WTC11 (cell line): ENCODE measurements at places on chromosomes 12 and 14.

- no peak for DNase-seq
- H3K27ac ChIP-seq: peak overlapping the region; percentile 54; the same call in 1 of the 2 replicates
- no peaks in the 10 kb centered on the region; the same call in 1 of the 2 replicates for H3K27me3 ChIP-seq
- H3K36me3 ChIP-seq: 0 out of 2 replicates have a peak, but pooled peaks cover 4% of the 10 kb centered on the region
- peaks cover 23% of the 10 kb centered on the region for H3K4me1 ChIP-seq
- no peak overlapping the region for H3K4me3 ChIP-seq
Observed at GRCh38 chr14:71365361-71365760, 458.1 kb downstream of the PCNX1 start.

- peaks cover 52% of the 10 kb centered on the region for H3K36me3 ChIP-seq
- peak; percentile 79 for DNase-seq
- no peaks in the 10 kb centered on the region for H3K27me3 ChIP-seq
- H3K27ac ChIP-seq: peak overlapping the region; percentile 83
- H3K4me1 ChIP-seq: peaks cover 17% of the 10 kb centered on the region
- no peak overlapping the region for H3K4me3 ChIP-seq
Observed at GRCh38 chr12:121513464-121514183, 67.2 kb downstream of the KDM2B start.

DNA sequence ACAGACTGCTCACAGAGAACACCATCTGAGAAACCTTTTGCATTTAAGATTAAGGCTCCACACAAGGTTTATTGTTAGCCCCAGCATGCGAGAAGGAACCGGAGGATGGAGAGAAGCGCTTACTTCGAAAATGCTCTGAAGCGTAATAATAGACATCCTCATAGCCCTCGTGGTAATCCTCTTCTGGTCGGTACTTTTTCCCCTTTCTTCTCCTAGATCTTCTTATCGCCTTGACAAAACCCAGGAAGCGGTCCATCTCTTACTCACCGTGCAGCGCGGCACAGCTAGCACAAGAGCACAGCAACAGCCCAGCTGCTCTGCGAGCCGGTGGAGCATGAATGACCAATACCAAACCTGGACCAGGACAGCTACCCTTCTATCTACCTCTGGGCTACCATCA, 125.1 kb upstream of the GRIP1 start:
- H3K4me3 ChIP-seq: peak overlapping the region; percentile 48
- peaks cover 39% of the 10 kb centered on the region for H3K4me1 ChIP-seq
- H3K36me3 ChIP-seq: no peaks in the 10 kb centered on the region
- H3K27me3 ChIP-seq: peaks cover 12% of the 10 kb centered on the region
- no peak overlapping the region for H3K27ac ChIP-seq

DNA sequence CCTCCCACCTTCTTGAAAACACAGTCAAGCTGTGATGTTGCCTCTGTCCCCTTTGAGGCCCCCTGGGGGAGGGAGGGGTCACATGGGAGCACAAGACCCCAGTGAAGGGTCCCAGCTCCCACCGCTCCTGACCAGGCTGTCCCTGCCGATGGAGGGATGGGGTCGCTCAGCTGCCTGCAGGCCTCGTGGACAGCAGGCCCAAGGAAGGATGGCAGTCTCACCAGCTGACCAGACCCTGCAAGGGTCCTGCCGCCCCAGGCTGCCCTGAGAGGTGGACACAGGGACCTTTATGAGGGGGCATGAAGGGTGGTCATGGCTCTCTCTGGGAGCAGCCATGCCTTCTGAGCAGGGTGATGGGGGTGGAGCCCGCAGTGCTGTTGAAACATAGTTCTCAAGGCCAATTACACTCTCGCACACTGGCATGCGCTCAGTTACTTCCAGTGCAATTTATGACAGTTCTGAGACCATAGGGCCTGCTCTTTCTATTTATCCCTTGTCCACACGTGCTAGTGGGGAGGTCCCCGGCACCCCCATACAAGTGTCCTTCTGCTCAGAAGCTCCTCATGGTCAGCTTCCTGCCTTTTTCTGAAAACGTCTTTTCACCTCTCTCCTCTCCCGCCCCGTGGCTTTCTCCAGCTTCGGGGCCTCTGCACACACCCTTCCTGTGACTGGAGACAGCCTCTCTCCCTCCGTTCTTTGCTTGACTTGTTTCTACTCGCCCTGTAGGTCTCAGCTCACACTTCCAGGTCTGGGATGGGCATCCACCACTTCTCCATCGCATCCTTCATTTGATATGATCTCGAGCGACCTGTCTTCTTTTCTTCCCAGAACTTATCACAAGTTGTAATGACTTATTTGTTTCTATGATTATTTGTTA, 313.1 kb downstream of the ADGRD1 start:
- H3K27ac ChIP-seq: no peak overlapping the region
- H3K4me3 ChIP-seq: no peak overlapping the region
- no peaks in the 10 kb centered on the region for H3K36me3 ChIP-seq
- H3K27me3 ChIP-seq: peaks cover 2% of the 10 kb centered on the region

DNA sequence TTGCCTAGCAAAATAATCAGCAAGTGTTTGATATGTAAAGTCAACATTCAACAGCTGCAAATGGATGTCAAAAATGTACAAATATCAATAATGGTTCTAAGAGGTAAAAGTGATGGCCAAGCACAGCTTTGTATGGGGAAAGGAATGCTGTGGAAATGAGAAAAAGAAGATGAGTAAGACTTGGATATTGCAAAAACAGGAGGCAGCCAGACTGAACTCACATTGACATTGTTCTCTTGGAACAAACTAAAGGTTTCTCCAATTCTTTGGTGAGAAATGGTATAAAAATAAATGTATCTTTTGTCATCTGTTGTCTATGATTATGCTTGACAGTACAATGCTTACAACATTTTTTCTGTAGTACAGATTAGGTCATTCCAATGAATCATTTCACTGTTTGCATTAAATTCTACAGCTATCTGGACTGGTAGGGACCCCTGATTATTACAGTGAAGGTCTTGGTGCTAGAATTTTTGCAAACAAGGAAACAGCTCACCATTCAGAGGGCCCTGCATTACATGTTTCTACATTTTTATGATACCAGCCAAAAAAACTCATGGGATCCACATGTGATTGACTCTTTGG, 465.7 kb downstream of the NOVA1 start:
- no peak for DNase-seq
- H3K36me3 ChIP-seq: peaks cover 2% of the 10 kb centered on the region; the same call in 1 of the 2 replicates
- peaks cover 19% of the 10 kb centered on the region for H3K4me1 ChIP-seq
- H3K27ac ChIP-seq: no peak overlapping the region
- no peak overlapping the region for H3K4me3 ChIP-seq
- no peaks in the 10 kb centered on the region; the same call in 1 of the 2 replicates for H3K27me3 ChIP-seq

GRCh38 chr12:9685915-9686314, 16.4 kb downstream of the CLEC2D start:
- peaks cover 36% of the 10 kb centered on the region for H3K36me3 ChIP-seq
- H3K27me3 ChIP-seq: no peaks in the 10 kb centered on the region
- no peak for DNase-seq
- H3K4me3 ChIP-seq: no peak overlapping the region

DNA sequence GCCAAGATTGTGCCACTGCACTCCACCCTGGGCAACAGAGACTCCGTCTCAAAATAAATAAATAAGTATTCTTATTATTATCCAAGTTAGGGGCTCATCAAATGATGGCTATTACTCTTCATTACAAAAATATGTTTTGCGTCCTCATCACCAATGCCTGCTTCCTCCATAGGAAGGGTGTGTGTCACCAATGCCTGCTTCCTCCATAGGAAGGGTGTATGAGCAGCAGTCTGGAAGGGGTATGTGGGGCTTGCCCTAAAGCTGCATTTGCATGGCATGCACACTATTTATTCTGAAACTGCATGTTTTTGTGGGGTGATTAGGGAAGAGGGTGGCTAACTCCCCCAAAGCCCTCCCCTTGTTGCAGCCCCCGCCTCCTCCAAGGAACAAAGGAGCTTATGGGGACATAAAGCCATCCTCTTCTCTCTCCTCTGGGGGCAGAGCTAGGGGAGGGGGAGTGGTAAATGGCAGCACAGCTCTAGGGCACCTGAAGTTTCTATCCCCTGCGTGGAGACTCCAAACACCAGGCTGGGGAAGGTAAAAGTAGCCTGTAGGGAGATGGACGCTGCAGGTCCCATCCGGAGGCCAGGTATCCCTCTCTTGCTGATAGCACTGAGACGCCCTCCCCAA, 1.3 kb downstream of the CAMKK2 start:
- H3K27me3 ChIP-seq: no peaks in the 10 kb centered on the region
- no peak overlapping the region for H3K27ac ChIP-seq
- no peak for DNase-seq

DNA sequence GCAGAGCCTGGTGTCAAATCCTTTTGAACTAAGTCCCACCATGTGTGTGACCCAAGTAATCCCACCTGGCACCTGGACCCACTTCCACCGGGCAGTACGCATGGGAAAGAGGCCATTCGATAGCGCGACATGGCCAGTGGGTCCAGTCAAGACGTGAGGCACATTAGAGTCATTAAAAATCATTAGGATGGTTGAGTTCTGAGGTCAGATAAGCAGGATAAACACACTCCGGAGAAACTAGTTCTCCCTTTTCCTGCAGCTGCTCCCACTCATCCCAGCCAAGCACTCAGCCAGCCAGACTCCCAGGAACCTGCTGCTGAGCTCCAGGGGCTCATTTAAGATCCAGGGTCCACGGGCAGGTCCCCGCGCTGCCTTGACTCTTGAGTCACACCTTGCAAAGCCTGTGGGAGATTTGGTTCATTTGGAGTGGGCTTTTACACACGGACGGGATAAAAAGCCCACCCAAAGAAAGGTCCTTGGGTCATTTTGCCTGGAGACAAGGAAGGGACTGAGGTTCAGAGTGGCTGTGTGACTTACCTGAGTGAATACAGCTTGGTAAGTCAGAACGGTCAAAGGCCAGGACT, 313.9 kb downstream of the BCL11B start:
- DNase-seq: no peak
- no peaks in the 10 kb centered on the region for H3K36me3 ChIP-seq
- H3K4me1 ChIP-seq: peaks cover 11% of the 10 kb centered on the region
- H3K4me3 ChIP-seq: no peak overlapping the region
- H3K27ac ChIP-seq: no peak overlapping the region
